ACHN (cell line): ENCODE measurements at places on chromosomes 5 and 9.

GRCh38 chr9:88605512-88606362 lies 70.8 kb downstream of the NXNL2 start:
- DNase-seq: no peak

DNA sequence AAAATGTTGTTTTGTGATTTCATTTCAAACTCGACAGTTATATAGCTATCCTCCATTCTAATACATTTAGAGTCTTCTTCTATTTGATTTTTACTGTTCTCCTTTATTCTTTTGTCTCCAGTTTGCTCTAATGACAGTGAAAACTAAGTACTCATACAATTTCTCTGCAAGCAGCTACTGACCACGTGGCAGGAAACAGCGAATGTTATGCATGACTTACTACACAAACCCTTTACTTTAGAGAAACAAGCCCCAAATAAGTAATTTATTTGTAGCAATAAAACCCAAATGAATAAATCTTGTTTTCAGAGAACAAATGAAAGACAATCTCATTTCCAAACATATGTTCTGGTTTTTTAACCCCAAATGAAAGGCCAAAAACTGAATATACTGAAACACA lies 41.9 kb downstream of the CDH6 start:
- no peak for DNase-seq

- no peak for DNase-seq
These were observed 38.3 kb downstream of the ANKRD33B start for GRCh38 chr5:10602031-10602806.

DNA sequence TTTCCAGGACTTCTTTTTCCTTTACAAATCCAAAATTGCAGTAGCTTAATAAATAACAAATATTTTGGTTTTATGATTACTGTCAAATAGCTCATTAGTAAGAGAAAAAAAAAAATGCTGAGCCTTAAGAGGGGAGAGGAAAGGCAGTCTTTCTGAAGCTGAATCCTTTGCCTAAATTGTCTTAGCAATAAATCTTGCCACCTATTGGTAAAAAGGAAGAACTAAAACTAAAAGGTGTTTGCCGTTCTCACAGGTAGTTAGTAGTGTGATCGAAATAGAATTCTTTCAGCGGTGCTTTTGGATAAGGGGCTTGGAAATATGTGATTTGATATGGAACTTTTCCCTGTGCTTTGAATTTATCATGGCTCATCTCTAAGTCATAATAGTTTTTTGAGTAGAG lies 31.2 kb downstream of the PIK3R1 start:
- DNase-seq: no peak

DNA sequence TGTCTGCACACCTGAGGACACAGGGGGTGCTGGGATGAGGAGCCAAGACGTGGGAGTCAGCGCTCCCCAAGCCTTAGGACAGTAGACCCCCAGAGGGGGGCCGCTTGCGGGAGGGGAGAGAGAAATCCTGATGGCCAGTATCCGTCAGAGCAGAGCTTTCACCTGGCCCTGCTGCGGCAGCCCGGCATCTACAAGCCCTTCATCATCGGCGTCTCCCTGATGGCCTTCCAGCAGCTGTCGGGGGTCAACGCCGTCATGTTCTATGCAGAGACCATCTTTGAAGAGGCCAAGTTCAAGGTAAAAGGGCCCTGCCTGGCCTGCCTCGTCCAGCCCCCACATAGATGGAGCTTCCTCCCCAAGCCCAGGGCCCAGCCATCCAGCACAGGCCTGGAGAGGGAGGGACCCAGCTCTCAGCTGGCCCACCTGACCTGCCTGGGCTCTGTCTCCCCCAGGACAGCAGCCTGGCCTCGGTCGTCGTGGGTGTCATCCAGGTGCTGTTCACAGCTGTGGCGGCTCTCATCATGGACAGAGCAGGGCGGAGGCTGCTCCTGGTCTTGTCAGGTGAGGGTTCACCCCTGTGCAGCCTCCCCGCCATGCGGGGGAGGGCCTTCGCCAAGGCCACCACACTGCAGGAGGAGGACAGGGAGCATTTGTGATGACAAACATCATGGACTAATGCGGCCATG lies 6.7 kb downstream of the SLC2A8 start:
- DNase-seq: no peak

DNA sequence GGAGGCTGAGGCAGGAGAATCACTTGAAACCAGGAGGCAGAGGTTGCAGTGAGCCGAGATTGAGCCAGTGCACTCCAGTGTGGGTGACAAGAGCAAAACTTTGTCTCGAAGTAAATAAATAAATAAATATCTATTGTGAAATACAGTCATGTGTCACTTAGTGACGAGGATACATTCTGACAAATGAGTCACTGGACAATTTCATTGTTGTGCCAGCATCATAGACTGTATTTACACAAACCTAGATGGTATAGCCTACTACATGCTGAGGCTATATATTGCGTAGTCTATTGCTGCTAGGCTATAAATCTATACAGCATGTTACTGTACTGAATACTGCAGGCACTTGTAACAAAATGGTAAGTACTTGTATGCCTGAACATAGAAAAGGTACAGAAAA lies 61.1 kb upstream of the CCL21 start:
- no peak for DNase-seq

- DNase-seq: no peak
These were observed 131.7 kb downstream of the WDR41 start for GRCh38 chr5:77360381-77360780.

DNA sequence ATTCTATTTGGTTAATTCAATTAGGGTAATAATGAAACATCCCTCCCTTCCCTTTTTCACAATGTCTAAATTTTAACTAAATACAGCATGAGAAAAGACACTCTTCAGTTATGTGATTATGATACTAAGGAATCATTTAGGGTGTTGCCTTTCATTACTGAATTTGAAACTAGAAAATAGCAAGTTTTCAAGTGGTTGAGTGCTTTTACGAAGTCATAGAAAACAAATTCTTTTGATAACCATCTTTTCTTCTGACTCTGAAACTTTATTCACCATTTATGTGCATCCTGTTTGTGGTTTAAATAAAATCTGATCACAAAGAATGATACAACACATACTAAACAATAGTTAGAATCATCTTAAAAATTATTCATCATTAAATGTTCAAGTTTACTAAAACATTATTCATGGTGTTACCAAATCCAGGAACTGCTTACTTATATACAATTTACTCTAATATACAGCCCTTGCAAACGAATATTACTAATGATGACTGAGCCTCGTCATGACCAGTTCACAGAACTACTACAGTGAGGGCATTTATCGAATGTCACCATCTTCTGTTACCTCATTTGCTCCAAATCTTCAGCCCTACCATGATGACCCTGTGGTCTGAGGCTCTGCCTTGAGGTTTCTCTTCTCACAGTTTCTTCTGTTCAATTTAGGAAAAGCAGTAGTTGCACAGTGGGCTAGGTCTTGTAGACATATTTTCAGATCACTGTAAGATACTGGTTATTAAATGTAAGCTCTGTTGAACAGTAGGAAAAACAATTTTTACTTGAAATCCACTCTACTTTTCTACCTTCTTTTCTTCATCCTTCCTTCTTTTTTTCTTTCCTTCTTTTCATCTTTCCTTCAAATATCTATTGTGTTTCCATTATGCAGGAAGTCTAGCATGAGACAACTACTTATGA lies 18.3 kb upstream of the IL9 start:
- DNase-seq: no peak

GRCh38 chr9:109812818-109813281 lies 32.9 kb downstream of the PALM2AKAP2 start:
- no peak for DNase-seq

GRCh38 chr9:114228016-114228808 lies 72.9 kb downstream of the COL27A1 start:
- no peak for DNase-seq
